Stimulated activated CD4-positive, alpha-beta T cell treated with anti-CD3 and anti-CD28 coated beads, Interleukin-2, amount 100 ng/mL, for 4 hours (primary cell): ENCODE measurements at places on chromosomes 3 and 15.

- DNase-seq: no peak
Measured at GRCh38 chr15:65077291-65077980, 890 bp downstream of the KBTBD13 start.

GRCh38 chr3:38634111-38634510, 15.4 kb downstream of the SCN5A start:
- no peak for DNase-seq

- DNase-seq: no peak
Measured at GRCh38 chr15:53133255-53133850, 343.2 kb upstream of the ONECUT1 start.

DNA sequence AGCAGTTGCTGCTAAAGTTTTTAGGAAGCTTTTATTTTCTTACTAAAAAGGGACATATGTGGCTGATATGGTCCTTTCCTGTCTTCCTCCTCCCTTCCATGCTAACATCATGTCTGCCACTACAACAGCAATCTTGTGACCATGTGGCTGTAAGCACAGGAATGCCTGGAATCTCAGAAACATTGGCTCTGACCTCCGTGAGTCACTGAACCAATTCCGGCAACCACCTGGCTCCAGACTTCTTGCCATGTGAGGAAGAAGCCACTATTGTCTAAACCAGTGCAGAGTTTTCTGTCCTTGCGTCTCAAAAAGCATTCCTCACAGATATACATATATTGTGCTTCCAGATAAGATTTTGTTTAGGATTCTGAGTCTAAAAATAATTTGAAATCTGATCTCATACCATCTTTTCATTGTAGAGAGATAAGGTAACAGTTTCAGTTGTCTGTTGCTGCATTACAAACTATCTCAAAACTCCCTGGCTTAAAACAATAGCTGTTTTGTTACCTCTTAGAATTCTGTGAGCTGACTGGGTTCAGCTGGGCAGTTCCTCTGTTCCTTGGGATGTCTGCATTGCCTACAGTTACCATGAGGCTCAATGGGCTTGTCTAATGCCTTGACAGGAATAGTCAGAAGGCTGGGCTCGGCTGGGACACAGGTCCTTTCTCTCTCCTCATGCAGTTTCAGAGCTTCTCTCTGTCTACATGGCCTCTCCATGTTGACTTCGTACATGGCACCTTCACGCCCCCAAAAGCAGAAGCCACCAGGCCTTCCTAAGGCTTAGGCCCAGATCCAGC, 77.3 kb upstream of the MAGI1 start:
- DNase-seq: no peak
